Stimulated activated CD4-positive, alpha-beta T cell treated with anti-CD3 and anti-CD28 coated beads, TNF-alpha, amount 100 ng/mL, for 24 hours (primary cell): ENCODE measurements at places on chromosomes 11 and 22.

DNA sequence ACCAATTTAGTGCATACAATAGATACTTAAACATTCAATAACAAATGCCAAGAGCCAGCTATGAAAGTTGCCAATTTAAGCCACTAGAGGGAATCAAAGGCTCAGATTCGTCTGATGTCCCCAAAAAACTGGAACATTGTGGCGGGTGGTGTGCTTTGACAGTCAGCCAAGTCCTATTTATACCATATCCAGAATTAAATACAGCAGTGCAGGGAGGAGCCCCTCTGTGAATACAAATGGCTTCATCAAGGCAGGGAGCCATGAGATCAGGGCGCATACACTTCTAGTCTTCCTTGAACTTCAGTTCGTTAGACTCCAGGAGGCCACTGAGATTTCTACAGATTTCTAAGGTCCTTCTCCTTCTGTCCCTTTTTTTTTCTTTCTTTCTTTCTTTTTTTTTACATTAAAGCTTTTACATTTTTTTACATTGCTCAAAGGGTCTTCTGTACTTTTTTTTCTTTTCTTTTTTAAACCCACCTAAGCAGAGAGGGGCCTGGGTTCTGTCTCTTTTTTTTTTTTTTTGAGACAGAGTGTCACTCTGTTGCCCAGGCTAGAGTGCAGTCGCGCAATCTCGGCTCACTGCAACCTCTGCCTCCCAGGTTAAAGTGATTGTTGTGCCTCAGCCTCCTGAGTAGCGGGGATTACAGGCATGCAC is 41.5 kb upstream of the HSPA8 start:
- DNase-seq = no peak

DNA sequence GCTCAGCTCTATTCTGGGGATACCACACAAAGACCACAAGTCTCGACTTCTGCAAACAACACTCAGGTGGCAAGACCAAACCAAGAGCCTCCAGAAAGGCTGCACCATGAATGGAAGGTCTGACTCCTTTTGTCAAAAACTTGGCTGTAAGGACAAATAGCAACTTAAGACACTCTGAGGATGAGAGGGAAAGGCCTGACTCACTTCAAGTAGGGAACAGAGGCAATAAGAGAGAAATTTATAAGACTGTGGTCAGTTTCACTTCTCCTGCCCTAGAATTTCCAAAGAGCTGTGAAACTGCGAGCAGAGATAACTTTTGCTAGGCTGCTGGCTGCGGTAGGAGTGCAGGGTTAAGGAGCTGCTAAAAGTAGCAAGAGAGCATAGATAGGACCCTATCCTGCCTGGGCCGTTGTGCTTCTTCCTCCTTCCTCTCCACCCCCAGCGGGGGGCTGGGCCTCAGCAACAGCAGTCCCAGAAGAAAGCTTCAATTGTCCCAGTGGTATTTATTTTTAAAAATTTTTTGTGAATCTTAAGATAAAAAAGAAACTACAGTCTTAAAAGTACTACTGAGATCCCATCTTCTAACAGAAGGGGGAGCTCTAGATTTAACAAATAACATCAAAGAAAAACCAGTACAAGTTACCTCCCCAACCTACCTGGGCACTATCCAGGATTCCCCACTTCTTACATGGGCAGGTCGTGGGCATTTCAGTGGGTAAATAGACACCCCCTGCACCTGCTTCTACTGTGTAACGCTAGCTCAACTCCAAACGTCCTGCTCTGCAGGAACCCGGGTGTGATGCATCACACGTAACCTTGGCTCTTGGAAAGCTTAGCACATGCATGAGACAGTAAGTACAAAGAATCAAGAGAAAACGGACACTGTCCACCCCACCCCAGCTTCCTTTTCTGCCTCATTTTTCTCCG is 66.4 kb downstream of the SGSM3 start:
- DNase-seq = no peak

- no peak for DNase-seq
These were observed 3.8 kb downstream of the PKDREJ start for GRCh38 chr22:46259374-46259773.

GRCh38 chr22:45783021-45783420 is 111.4 kb downstream of the ATXN10 start:
- DNase-seq = no peak
